ENCODE measurements at places on chromosomes 2 and 18.

GRCh38 chr2:67070826-67071225 is 326.3 kb upstream of the ETAA1 start:
- no peak for DNase-seq

DNA sequence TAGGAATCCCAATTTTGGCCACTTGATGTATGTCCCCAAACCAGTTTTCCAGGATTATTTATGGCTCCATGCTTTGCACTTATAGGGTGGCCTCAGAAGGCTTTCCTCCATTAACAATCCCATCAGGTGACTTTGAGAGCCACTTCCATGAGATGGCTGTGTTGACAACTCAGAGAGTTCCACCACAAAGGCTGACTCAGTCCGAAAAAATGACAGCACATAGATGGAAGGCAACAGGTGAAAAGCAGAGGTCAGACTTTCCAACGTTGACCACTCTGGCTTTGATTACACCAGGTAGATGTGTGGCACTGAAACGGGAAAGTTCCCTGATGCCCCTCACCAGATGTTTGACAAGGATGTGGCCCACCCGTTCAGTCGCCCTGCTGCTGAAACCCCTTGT is 431.4 kb upstream of the TNP1 start:
- DNase-seq = no peak

DNA sequence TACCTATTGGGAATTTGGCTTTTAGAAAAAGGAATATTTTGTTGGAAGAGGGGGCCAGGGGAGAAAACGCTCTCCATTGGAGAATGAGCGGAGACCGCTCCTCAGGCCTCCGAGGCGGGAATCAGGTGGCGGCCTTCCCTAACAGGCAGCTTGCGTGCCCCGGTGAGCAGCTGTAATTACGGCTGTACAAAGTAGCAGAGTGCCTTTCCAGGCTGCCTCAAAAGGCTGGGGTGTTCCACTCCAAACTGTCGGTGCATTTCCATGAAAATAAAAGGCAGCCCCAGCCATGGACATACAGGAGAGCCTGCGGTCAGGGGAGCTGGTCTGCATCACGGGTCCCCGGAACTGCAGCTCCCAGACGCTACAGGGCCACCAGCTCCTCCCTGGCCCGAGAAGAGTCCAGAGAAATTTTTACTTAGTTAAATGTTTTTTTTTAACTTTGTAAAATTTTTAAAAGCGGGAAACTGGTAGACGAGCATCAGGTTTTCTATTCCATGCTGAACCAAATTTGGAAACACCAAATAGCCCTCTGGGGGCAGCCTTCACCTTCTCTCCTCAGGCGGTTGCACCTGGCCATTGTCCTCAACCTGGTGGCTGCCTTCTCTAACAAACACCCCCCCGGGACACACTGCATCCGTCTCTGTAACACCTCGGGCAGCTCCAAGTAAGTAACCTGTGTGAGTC is 209.3 kb upstream of the SALL3 start:
- no peak for DNase-seq

DNA sequence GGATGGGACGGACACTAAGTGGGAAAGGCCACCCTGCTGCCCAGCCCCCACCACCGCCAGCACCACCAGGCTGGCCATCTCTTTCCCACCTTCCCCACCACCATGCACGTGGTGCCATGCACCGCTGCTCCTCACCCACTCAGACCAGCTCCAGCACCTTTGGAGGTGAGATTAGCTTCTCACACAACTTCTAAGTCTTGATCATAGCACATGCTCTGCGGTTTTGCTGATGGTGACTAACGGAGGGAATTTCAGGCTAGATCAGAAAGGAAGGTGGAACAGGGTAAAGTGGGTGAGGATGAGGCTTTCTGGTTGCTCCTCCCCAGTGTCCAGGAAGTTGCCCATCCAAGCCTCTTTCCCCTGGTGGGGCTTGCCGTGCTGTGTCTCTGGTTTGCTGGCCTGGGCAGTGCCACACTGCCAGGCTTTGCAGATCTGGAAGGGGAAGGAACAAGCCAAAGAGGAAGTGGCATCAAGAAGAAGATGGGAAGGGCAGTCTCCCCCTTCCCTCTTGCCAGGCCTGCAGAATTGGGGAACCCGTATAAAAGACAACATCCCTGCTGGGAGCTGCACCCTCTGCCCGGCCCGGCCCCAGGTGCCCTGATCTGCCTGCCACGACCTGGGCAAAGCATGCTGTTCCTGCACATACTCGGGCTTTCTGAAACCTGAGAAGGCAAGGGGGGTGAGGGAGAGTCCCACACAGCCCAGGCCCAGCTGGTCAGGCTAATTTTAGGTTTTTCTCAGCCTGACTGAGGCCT is 44.3 kb upstream of the CAB39 start:
- DNase-seq = no peak

DNA sequence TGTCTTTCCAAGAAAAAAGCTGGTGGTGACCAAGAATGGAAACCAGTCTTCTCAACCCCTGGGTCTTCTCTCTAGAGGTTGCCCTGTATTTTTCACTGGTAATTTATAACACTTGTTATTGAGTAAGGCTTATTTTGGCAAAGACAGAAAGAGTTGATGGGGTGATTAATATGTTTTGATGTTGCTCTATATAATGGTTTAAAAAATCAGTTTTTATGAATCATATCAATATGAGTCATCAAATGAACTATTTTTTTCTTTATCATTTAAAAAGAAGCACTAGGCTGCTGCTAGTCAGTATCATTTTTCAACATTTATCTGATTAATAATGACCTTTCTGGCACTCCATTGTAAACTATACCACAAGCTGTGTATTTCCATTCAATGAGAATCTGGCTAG is 1142.2 kb downstream of the LRP1B start:
- DNase-seq = peak; percentile 72

DNA sequence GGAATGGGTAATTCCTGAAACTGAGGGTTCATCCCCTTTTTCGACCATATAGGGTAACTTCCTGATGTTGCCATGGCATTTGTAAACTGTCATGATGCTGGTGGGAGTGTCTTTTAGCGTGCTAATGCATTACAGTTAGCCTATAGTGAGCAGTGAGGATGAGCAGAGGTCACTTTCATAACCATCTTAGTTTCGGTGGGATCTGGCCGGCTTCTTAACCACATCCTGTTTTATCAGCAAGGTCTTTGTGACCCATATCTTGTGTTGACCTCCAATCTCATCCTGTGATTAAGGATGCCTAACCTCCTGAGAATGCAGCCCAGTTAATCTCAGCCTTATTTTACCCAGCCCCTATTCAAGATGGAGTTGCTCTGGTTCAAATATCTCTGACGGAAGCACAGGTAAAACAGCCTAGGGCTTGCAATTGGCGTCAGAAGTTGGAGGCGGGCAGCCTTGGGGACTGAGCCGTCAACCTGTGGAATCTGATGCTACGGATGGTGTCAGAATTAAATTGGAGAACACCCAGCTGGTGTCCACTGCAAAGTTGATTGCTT is 19.5 kb downstream of the RALBP1 start:
- DNase-seq = no peak

DNA sequence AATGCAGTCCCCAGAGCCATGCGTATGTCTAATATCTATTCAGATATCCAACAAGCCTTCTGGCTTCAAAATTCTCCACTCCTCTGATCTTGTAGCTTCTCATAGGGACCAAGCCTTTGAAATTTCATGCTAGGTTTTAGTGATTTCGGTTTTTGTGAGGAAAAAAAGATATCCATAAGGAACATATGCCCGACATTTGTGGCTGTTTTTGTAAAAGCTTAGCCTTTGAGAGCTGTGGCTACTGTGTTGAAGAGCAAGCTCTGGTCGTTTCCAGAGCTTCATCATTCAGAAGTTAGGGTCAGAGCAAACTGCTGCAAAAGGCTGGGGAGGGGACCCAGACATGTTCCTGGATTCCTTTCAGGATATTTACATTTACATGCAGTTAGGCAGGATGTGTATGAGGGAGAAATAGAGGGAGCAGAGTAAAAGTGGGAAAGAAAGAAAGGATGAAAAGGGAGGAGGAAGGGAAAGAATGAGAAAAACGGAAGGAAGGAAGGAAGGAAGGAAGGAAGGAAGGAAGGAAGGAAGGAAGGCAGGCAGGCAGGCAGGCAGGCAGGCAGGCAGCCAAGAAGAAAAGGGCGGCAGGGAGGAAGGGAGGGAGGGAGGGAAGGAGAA is 70.2 kb downstream of the NCKAP5 start:
- DNase-seq = no peak

DNA sequence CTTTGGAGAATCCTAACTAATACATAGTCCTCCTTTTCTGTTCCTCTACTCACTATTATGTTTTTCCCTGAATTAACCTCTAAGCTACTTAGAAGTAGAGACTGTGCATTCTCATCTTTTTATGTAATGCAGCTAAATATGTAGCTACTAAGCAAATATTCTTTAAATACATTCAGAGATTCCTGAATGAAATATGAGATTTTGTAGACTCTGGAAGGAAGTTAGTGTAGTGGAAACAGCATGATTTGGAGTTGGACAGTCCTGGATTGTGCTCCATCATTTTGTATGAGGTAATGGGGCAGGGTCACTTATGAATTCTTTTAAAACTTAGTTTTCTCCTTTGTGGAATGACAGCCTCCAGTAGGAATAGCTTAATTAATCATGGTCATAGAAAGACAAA is 24.7 kb upstream of the NT5C1B start:
- peak; percentile 35 for DNase-seq

DNA sequence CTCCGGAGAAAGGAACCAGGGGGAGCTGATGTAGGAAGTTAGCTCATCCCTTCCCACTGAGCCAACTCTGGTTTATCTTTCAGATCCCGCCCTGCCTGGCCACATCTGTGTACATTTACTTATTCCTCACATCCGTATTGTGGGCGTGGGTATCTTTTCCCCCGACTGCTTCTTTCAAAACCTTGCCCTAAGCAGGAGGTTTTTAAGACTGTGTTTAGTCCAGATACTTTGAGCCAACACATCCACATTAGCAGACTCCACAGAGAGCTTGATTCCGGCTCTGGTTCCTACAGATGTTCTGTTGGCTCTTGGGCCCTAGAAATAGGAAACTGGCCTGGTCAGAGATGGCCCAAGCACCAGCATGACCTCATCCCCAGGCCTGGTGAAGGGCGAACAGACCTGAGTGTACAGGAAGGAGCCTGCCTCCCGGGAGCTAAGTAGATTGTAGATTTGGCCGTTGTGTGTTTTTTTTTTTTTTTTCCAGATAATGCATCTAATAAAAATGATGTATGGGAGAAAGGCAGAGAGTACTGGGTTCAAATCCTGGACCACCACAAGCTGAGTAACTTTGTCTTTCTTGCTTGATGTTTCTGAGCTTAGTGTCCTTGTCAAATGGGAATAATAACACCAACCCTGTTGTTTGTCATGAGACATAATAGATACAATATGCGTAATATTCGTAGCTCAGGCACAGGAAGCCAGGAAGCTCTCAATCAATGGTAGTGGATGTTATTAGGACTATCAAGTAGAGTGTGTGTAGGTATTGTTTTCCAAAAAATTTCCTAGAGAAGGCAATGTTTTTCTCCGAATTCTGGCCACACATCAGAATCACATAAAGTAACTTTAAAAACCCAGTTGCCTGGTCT is 92.3 kb downstream of the PRKCE start:
- DNase-seq = peak; percentile 89

DNA sequence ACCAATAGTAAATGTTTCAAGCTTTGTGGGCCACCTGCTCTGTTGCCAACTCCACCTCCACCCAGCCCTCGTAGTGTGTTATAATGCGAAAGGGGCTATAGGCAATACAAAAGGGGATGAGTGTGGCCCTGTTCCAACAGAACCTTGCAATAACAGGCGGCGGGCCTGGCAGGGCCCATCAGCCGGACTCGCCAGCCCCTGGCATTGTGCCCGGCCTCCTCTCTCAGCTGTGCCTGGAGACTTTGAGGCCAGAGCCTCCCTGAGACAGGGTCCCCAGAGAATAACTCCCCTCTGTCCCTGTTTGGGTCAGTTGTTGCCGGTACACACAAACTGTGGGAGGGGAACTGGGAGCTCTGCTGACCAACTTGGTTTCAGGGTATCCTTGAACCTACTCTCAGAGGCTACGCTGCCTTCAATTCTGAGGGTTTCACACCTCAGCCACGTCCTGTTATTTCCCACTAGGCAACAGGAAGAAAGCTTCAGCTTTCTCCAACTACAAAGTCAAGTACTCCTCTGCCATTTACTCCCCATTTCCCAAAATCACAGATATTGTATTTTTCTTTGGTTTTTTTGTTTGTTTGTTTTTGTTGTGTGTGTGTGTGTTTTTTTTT is 58.0 kb upstream of the ZNF236 start:
- no peak for DNase-seq

GRCh38 chr2:230798769-230799399 is 65.9 kb upstream of the ITM2C start:
- DNase-seq = peak; percentile 31

DNA sequence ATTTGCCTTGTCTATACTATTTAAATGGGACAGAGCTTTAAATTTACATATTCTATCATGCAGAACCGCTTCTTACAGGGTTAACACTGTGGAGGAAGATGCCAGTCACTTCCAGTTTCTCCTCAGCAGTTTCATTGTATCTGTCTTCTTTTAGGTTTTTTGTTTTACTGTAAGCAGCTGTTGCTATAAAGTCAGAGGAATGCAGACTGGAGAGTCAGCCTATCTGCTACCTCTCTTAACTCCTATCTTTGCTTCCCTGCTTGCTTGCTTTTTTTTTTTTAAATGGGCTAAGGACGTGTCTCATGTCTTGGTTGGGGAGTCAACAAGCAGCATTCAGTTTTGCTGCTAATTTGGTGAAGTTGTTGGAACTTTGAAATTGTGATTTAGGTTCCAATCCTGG is 8.9 kb downstream of the EPC2 start:
- DNase-seq = no peak

DNA sequence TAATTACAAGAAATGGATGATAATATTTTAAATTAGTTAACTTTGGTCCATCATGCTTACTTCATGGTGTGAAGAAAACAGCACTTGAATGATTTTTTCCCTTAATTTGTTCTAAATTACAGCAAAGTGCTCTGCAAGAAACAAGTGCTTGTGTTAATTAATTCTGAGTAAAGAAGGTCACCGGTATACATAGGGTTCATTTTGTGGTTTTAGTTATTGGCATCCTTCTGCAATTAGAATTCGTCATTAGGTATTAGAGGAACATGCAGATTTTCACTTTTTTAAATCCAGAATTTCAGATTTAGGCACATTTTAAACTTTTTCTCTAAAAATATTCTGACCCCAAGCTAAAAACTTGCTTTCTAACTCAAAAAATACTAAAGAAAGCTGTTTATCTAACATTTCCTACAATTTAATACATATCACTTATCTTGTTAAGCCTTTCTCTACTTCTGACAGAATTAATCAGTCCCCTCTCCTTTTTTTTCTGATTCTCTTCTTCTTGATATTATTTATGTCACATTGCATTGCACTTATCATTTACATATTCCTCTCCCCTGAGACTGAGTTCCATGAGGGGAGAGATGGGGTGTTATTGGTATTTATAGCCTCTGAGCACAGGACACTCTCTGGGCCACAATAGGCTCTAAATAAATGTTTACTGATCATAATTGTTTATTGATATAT is 129.2 kb downstream of the PLA2R1 start:
- DNase-seq = no peak

DNA sequence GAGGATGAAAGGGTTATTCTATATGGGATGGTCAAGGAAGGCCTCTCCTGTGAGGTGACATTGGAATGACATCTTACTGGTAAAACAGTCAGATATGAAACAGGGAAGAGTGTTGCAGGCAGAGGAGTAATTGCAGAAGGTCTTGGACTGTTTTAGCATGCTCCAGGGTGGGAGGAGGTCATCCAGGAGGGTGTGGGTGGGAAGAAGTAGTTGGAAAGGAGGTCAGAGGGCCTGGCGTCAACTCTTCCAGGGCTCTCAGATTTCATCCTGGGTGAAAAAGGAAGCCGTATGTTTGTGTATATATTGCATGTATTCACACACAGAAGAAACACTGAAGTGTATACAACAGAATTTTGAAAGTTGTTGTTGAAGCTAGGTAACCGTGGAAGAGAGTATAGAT is 48.2 kb downstream of the ATP9B start:
- peak; percentile 31 for DNase-seq

All from fibroblast of gingiva (primary cell).